ENCODE measurements at places on chromosomes 13 and 19.
A peak's percentile ranks its signal among the peaks of the same experiment; 100 is the strongest.

DNA sequence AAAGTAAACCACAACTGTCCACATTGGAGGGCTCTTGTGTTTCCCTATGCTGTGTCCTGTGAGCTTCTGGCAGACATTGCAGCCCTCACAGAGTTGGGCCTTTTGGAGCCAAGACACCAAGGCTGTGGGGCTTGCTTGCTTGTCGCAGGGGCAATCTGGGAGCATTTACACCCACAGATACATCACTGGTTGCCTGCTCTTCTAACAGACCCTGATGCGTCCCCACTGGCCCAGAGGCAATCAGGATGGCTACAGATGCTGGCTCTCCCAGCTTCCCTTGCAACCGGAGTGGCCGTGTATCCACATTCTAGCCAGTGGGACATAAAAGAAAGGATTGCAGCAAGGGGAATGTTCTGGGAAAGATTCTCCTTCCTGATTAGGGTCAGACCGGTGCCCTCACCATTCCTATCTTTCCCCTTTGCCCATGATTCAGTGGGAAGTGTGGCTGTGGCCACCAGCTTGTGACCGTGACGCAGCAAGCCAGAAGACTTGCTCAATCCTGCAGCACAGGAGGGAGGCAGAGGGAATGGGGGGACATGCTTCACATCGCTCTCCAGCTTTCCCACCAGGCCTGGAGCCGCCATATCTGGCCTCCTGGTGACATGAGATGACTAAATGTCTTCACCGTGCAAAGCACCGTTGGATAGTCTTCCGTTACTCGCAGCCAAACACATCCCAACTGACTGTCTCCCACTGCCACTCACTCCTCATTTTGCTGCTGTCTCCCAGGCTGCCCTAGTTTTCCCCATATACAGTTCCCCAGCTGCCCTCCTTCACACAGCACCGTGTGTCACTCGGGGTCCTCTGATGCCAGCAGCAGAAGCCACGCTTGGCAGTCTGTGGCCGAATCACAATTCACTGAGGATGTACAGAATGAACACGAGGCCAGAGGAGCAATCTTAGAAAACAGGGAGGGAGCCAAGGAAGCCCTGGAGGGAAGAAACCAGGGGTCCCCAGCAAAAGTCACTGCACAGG lies 151.0 kb downstream of the DPF1 start:
- no peak for DNase-seq

GRCh38 chr13:100818711-100819110 lies 144.1 kb upstream of the TMTC4 start:
- DNase-seq: peak; percentile 66

DNA sequence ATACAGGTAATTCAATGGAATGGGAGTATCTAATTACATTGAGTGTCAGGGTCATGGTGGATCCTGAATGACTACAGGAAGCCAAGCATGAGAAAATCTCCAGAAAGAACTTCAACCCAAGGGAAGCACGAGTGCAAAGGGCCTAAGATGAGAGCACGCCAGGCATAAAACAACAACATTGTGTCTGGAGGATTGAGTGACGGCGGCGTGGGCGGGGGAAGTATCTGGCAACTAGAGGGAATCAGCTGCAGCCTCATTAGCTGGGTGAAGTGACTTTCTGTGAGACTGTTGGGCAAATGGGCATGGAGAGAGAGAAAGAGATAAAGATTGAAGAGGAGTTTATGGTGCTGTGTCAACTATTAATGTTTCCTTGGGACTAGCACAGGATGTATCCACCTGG lies 194.3 kb downstream of the GPC6 start:
- DNase-seq: no peak

DNA sequence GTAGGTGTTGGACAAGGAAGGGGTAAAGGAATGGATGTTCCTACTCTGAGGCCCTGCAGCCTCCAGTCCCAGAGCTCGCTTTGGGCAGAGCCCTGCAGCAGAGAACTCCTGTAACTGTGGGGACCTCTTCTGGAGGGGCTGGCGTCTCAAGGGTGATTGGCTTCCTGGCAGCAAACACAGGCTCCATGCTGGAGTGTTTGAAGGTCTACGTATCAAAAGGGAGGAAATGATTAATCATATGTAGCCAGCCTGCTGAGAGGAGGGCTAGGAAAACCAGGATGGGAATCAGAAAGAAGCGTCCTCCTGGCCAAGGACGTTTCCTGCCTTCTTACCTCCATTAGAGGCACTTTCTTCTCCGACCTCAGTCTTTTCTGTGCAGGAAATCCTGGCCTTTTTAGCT lies 208.5 kb downstream of the TSHZ3 start:
- DNase-seq: no peak

- DNase-seq: no peak
Measured at GRCh38 chr13:99366075-99366987, 59.1 kb upstream of the GPR183 start.
